Erythroblast (primary cell): ENCODE measurements at places on chromosomes 16 and 17.

- DNase-seq: no peak
Observed at GRCh38 chr16:66440970-66441369, 13.9 kb downstream of the BEAN1 start.

DNA sequence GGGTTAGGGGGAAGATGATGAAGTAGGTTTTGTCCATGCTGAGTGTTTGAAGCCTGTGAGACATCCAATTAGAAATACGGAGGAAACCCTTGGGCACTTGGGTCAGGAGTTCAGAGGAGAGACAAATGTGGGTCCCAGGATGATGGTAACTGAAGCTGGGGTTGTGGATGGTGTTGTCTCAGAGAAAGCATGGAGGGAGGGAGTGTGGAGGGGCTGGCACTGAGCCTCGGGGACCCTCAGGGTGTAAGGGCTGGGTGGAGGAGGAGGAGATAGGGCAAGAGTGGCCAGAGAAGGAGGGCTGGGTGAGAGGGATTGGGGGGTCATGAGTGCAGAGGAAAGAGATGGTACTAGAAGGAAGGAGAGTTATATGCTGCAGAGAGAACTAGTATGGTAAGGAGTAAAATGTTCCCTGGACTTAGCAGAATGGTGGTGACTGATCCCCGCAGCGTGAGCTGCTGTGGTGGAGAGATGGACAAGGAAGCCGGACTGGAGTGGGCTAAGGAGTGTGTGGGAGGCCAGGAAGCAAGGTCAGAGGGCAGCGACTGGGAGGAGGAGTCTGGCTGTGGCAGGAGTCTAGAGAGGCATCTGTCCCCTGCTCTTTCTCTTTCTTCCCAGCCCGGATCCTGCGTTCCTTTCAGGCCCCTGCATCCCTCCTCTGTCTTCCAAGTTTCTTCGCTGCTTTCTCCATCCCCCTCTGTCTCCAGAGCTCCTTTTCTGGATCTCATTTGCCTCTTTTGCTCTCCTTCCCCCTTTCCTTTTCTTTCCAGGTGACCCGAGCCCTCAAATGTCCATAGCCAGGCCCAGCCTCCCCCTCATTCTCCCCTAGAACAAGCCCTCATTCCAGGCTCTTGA, 3.9 kb upstream of the COL1A1 start:
- no peak for DNase-seq

DNA sequence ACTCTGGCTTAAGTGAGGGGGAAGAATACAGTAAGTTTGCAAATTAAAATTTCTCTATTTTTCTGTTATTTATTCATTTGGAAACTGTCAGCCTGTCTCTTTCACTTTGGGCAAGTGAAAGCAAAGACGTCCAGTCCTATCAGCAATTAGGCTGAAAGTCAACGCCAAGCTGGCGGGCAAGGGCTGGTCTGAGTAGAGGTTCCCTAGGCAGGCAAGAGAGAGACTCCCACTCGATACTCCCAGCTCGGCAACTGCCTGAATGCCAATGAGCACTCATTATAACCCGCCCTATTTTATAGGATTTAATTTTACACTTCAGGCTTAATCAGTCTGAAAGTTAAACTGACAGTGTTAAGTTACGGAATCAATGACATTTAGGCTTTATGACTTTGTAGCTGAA, 14.3 kb upstream of the SLC38A8 start:
- no peak for DNase-seq

GRCh38 chr17:48627118-48627597, 1.0 kb upstream of the HOXB9 start:
- no peak for DNase-seq

- DNase-seq: no peak
Observed at GRCh38 chr17:8799570-8800212, 526 bp upstream of the MFSD6L start.

DNA sequence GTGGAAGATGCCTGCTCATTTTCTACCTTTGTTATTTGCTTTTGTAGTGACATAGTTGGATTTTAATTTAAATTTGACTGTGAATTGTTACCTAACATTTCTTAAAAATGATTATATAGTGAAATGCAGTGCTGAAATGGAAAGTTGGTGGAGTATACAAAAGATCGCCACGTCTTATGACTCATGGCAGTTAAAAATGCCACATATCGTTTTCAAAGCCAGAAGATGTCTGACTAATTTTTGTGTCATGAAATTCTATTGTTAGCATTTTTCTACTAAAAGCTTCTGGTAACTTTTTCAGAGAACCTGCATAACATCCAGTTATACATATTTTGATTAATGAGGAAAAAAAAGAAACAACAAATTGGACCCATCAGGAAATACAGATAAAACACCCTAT, 20.6 kb downstream of the MAP2K4 start:
- no peak for DNase-seq
